ENCODE measurements at places on chromosomes 16 and 17.

- no peak for DNase-seq
These were observed 129.9 kb downstream of the MGAT5B start for GRCh38 chr17:76997981-76998531.

- DNase-seq: peak; percentile 4
These were observed 591 bp downstream of the PSMD7 start for GRCh38 chr16:74297145-74297665.

- no peak for DNase-seq
These were observed 264.7 kb downstream of the C16orf95 start for GRCh38 chr16:87052506-87052905.

DNA sequence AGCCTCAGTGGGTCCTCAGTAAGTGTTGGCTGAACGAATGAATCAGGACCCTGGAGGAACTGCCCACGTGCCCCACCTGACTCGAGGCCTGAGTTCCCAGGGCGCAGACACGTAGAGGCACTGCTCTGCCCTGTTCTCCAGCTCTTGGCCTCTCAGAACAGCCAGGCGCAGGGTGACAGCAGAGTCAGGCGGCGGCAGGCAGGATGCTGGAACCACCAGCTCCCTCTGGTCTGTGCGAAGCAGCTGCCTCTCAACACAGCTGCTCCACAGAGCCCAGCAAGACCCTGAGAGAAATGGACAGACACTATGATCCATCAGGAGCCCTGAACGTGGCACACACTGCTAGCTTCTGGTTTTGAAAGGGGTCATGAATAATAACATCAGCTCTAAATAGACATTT is 53.1 kb upstream of the BCO1 start:
- DNase-seq: no peak

- no peak for DNase-seq
These were observed 19.4 kb downstream of the CMTM4 start for GRCh38 chr16:66677179-66677578.

- DNase-seq: no peak
These were observed 26.6 kb upstream of the C17orf107 start for GRCh38 chr17:4872786-4873185.

DNA sequence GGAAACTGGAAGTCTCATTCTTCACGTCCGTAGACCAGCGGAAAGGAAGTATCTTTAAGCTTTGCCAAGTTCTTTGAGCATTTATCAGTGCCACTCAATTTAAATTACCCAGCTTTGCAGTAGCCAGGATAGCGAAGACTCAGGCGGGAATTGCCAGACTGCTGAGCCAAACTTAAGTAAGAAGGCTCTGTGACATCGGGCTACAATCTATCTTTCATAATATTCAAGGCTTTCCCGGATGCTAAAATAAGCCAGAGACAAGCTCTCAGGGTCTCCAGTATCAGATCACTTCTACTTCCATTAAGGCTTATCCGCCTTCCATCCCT is 436 bp upstream of the BRIP1 start:
- DNase-seq: no peak

GRCh38 chr17:77785312-77785905 is 173.1 kb upstream of the TNRC6C start:
- no peak for DNase-seq

DNA sequence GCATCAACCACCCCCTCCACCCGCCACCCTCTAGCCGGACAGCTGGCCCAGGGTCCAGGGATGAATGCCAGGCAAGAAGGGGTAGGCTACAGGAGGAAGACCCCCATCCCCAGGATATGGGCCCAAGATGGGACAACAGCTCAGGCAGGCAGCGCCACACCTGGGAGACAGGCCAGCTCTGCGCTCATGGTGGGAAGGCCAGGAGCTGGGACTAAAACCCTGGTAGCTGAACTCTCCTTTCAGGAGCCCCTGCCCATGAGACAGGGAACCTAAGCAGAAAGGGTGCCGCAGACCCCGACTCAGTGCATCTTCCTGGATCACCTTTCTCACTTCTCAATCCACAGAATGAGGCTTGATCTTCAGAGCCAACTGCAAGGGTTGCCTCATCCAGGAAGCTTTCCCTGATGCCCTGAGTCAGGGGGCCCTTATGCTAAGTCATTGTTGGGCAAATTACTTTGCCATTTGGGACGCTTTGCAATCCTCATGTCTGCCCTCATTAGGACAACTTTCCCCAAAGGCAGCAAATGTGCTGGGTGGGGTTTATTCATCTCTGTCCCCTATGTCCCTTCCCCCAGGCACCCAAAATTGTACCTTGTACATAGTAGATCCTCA is 9.0 kb downstream of the ZDHHC1 start:
- DNase-seq: no peak

GRCh38 chr17:66542129-66542966 is 239.9 kb downstream of the PRKCA start:
- no peak for DNase-seq

GRCh38 chr16:13921328-13921727 is 1.4 kb downstream of the ERCC4 start:
- no peak for DNase-seq

DNA sequence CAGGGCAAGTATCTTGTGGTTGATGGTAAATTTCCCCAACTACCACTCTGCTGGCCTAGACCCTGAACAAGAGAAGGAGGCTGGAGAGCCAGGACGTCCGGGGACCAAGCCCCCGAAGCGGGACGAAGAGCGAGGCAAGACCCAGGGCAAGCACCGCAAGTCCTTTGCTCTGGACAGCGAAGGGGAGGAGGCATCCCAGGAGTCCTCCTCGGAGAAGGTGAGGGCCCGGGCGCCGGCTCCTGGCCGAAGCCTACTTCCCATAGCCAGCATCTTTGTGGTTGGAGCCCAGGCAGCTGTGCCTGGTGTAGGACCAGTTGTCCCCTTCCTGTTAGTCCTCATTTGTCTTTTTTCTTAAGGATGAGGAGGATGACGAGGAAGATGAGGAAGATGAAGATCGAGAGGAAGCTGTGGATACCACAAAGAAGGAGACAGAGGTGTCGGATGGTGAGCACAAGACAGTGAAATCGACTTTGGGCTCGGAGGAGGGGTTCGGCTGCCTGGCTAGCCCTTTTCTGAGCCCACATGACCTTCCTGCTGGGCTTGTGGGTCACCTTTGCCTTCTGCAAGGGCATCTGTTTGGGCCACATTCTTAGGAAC is 11.8 kb downstream of the SETD1A start:
- DNase-seq: no peak

DNA sequence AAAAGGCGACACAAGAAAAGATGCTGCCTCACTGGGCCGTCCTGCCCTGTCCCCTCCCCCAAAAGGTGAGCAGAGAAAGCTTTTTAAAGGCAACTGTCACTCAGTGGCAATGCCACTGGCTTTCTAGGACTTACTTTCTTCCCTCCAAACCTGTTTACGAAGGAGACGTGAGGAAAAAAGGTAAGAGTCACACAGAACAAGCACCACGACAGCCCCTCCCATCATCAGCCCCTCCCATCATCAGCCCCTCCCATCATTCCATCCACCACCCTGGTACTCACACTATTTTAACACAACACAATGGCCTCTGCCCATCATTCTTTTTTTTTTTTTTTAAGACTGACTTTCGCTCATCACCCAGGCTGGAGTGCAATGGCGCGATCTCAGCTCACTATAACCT is 77.1 kb downstream of the NXN start:
- DNase-seq: no peak

GRCh38 chr17:11814655-11815262 is 182.5 kb downstream of the ZNF18 start:
- DNase-seq: no peak

GRCh38 chr16:68289202-68289601 is 21.5 kb downstream of the SLC7A6OS start:
- DNase-seq: no peak

GRCh38 chr17:62822080-62822904 is 14.2 kb upstream of the MARCHF10 start:
- DNase-seq: no peak

DNA sequence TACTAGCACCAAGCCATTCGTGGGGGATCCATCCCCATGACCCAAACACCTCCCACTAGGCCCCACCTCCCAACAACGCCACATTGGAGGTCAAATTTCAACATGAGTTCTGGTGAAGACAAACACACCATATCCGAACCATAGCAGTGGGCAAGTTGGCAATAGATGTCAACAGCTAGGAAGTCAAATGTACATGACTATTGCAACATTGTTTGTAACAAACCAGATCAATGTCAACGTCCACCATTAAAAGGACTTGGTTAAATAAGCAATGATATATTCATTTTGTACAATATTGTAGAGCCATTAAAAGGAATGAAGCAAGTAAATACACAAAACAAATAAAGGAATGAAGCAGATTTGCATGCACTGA is 26.5 kb upstream of the CIITA start:
- no peak for DNase-seq

GRCh38 chr17:22128723-22129122 is 436.4 kb downstream of the KCNJ18 start:
- DNase-seq: no peak

GRCh38 chr16:31456988-31457360 is 2.3 kb upstream of the ARMC5 start:
- DNase-seq: no peak

DNA sequence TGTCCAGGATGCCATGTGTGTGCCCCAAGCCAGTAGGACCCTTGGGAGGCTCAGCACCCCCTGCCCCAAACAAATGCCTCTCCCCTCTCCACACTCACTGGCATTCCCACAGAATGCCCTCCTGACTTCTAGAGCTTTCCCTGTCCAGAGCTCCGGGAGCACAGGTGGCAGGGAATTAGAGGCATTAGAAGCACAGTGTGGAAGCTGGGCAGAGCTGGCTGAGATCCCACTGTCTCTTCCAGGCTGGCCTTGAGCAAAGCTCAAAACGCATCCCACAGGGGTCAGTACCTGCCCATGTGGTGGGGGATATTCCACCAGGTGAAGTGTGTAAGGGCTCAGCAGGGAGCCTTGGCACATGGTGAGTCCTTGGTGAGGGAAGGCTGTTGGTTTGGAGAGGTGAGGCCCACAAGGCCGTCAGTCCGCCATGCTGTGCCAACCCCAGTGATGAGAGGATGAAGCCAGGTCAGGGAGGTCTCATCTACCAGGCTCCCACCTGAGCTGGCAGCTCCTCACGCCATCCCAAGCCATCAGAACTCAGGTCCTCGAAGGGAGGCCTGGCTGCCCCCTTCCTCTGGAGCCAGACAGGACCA is 18.1 kb downstream of the ENDOV start:
- DNase-seq: no peak

DNA sequence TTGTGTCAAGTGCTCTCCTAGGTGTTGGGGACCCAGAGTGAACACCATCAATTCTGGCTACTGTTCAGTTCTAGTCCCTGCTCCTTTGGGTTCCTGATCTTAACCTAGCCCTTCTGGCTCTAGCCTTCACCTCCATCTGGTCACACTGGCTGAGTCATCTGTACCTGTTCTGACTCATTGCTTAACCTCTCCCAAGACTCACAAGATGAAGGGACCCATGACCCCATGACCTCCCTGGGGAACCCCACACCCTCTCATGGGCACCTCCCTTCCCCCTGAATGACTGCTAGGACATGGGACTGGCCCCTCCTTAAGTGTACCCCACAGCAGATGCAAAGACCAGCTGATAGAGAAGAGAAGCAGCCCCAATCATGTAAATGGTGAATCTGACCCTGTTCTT is 345.8 kb upstream of the CDH5 start:
- DNase-seq: no peak

- DNase-seq: no peak
These were observed 7.7 kb downstream of the TNS4 start for GRCh38 chr17:40493697-40494096.

- no peak for DNase-seq
These were observed 17.7 kb downstream of the C16orf82 start for GRCh38 chr16:27084307-27085028.

GRCh38 chr16:88349903-88350900 is 32.6 kb upstream of the ZNF469 start:
- DNase-seq: no peak

DNA sequence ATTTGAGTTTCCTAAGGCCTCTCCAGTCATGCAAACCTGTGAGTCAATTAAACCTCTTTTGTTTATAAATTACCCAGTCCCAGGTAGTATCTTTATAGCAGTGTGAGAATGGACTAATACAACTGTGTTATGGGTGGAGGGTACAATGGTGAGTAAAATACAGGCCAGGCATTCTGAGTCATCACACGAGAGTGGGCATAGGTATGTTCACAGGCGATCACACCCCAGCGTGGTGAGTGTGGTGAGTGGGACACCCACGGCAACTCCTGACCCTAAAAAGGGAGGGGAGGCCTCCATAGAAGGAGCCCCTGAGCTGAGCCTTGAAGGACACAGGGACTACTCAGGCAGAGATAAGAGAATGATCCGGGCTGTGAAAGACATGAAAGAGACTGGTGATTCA is 22.6 kb upstream of the MAPT start:
- no peak for DNase-seq

DNA sequence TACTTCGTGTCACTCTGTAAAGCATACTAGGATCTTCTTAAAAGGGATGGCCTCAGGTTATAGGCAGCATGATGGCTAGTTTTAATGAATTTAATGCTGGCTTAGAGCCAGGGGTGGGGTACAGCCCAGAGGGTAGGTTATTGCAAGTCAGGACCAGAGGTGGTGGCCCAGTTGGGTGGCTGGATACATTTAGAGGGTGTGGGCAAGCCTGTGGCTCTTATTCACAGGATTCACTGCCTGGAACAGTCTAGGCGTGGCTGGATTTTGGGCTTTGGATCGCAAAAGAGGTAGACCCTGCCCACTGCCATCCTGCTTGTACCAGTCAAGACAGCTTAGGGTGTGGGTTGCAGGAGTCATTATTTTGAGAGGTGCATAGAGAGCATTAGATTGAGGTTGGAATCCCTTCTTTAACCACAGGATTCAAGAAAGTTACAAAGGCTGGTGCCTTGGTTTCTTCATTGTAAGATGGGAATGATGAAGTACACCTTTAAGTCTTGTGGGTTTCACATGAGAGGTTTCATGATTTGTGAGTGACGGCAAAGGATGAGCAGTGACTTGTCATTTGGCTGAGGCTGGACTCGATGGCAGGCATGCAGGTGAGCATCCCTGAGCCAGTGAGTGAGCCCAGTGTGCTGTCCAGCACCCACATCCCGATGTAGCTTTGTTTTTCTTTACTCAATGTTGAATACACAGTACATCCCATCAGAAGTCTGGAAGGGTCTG is 85.2 kb downstream of the KSR1 start:
- no peak for DNase-seq

GRCh38 chr16:31092330-31092729 is 2.3 kb downstream of the VKORC1 start:
- no peak for DNase-seq
